Large intestine (tissue), 12 donors: ENCODE measurements at places on chromosomes 7 and 10. TPM values are rescaled to one million over a fixed set of nuclear protein-coding genes. Genes with fewer than 3 reads are reported as not detected.

TBX20 gene
- not detected for polyA plus RNA-seq

GNAT3 gene
- polyA plus RNA-seq, result 0.57 TPM

- no peak for DNase-seq
Observed at GRCh38 chr10:1381339-1381738, 325.2 kb downstream of the WDR37 start.

DNA sequence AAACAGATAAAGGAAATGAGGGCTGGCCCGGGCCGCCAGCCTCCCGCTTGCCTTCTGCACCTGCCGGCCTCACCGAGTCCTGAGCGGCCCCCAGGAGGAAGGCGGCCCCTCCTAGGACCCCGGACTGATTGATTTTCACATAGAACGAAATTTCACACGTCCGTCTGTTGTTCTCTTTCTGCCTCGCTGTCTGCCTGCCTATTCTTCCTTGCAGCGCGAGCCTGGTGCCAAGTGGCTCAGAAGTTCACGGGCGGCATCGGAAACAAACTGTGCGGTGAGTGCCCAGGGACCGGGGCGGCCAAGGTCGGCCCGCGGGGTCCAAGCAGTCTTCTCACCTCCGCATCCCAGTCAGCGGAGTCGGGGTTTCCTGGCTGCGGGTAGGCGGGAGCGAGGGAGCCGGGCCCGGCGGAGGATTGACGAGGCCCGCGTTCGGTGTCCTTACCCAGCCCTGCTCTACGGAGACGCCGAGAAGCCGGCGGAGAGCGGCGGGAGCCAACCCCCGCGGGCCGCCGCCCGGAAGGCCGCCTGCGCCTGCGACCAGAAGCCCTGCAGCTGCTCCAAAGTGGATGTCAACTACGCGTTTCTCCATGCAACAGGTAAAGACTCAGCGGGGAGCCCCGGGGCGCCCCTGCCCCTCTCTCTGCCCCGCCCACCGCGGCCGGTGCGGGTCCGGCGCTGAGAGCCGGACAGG, 967 bp downstream of the GAD2 start:
- DNase-seq, result no peak

GRCh38 chr7:29289156-29290021, 94.8 kb downstream of the CHN2 start:
- DNase-seq, result no peak

DNA sequence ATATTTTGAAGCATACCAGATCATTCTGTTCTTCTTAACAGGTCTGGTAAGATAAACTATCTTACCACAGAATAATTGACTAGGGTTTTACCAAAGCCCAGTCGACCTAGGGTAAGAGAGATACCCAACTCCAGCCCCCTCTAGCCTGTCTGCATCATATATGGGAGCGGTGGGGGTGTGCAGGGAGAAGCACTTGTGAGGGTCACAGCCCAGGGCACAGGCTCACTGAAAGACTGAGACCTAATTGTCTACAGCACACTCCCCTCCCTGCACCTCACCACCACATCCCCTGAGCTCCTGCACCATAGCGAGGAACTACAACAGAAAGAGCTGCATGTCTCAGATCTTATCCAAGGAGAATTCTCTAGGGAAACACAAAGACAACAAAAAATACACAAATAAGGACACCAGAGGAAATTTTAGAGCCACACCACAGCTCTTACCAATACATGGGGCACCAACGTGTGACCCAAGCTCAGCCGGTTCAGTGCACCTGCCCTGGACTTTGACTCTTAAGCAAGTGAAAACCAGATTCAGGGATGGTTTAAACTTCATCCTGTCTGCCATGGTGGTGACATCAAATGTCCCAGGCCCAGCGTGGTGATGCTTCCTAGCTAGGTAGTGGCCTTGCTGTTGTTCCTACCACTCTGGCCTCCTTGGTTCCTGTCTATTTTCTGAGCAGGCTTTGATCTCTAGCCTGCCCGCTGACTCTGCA, 150.8 kb downstream of the HERPUD2 start:
- DNase-seq, result no peak

- no peak for DNase-seq
Observed at GRCh38 chr10:65864529-65864928, 1061.3 kb upstream of the LRRTM3 start.

DNA sequence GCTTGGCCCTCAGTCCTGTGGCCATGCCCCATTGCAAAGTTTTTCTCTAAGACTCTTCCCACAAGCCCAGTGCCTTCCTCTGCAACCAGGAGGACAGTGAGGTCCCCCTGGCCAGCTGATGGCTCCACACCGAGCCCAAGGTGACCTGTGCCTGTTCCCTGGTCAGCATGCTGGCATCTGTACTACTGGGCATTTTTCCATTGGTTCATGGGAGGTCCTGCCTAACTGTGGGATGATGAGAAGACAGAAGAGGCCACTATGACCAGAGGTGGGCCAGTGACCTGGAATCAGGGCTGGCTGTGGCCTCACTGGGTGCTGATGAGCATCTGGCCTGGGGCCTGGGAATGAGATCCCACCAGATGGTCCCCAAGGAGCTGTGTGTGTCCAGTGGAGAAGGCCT, 20.2 kb downstream of the CALML3 start:
- no peak for DNase-seq
